GM23248 (cell line): ENCODE measurements at places on chromosomes 5 and 9. TPM values are rescaled to one million over a fixed set of nuclear protein-coding genes. Genes with fewer than 3 reads are reported as not detected.

DNA sequence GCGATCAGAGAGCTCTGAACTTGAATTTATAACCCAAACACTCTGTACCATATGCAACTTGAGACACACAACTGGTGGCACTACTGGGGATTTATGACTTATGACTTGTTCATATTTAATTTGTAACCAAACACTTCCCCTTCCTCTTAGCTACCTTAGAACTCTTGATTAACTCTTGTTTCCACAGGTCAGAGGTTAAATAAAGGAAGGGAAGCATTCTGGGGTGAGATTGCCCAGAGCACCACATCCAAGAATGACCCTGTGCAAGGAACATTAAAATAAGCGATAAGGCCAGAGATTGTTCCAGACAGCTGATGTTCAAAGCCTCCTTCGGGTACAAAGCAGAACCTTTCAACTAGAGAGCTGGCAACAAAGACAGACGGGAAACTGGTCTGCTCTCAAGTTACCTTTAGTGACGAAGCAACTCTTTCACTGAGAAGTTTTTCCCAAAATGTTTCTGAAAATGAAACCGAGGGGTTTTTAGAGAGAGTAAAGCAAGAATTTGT, 242.6 kb downstream of the DENND1A start:
- no peak for DNase-seq

GRCh38 chr9:120212853-120213200, 367.1 kb downstream of the CDK5RAP2 start:
- no peak for DNase-seq

DNA sequence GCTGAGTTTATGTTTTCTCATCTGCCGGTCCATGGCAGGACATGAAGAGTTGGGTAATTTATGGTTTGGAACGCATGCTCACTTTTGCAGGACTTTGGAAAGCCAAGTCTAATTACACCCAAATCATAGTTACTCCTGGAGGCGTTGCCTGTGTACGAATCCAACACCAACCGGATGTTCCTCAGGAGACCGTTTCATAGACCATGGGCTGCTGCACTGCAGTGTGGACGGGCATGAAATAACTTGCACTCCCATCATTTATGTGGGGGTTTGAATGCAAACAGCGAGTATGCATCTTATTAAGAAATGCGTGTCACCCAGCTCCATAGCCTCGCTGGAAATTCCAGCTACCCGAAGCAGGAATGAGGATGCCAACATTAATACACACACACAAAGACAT, 96.1 kb upstream of the IRX2 start:
- DNase-seq = no peak

GRCh38 chr5:177023303-177023664, 788 bp downstream of the ZNF346 start:
- DNase-seq = no peak

GRCh38 chr5:132808448-132808847, 4.7 kb upstream of the SOWAHA start:
- no peak for DNase-seq

GRCh38 chr5:112401924-112402323, 17.2 kb downstream of the EPB41L4A start:
- DNase-seq = no peak

GRCh38 chr9:99475401-99476065, 253.5 kb downstream of the SEC61B start:
- DNase-seq = no peak

- peak; percentile 43 for DNase-seq
Measured at GRCh38 chr5:168747987-168748777, 169.0 kb upstream of the PANK3 start.

- no peak for DNase-seq
Measured at GRCh38 chr5:165565911-165566310, 2060.5 kb downstream of the MAT2B start.

DNA sequence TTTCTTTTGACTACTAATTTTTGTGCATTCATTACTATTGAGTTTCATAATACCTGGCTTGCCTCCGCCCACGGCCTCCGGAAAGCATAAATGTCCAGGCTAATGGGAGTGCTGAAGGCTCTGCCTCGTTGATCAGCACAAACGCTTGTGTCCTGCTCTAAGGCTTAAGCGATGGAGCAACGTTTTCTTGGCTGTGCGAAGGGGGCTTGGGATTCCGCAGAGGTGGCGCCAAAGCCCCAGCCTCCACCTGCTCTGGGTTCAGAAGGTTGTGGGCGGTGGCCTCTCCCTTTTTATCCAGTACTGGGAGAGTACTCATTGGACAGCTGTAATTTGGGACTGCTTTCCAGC, 19.7 kb downstream of the ANXA2R start:
- DNase-seq = no peak

GRCh38 chr9:5825895-5826622, 6.9 kb downstream of the ERMP1 start:
- DNase-seq = no peak

GRCh38 chr5:81080809-81081460, 120.8 kb downstream of the RASGRF2 start:
- DNase-seq = no peak

- DNase-seq = no peak
Measured at GRCh38 chr5:89181546-89181945, 298.6 kb upstream of the MEF2C start.

GRCh38 chr9:106753155-106753671, 109.8 kb upstream of the ZNF462 start:
- no peak for DNase-seq

DNA sequence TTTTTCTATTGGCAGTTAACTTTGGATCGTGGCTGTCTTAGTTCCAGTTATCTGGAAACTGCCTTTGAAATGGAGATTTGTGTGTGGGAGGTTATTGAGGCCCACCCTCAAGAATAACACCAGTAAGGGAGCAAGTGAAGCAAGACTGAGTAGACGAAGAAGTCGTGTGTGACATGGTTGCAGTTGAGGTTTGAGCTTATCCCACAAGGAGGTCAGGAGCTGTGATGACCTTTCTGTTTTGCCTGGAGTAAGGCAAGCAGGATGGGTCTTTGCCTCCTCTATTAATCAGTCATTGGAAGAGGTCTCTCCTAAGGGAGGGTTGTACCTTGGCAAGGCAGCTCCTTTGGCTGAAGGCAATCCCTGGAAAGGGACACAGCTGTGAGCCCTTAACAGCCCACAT, 49.6 kb upstream of the CTXN3 start:
- DNase-seq = no peak

- DNase-seq = no peak
Measured at GRCh38 chr9:89967527-89967926, 362.7 kb downstream of the GADD45G start.

PCDHA9 gene
- polyA plus RNA-seq = 0.04 TPM in 1 of 2 replicates, not detected in the other

CDH9 gene
- polyA plus RNA-seq = not detected in 2 replicates

SPAG8 gene
- polyA plus RNA-seq = 1.2 and 1.3 TPM in 2 replicates

EMB gene
- 0.20 TPM in 1 of 2 replicates, not detected in the other for polyA plus RNA-seq

NTRK2 gene
- 0.05 TPM in 1 of 2 replicates, not detected in the other for polyA plus RNA-seq

MSX2 gene
- 2.4 and 2.5 TPM in 2 replicates for polyA plus RNA-seq
